ENCODE measurements at places on chromosomes 4 and X. TPM values are rescaled to one million over a fixed set of nuclear protein-coding genes. Genes with fewer than 3 reads are reported as not detected.

DNA sequence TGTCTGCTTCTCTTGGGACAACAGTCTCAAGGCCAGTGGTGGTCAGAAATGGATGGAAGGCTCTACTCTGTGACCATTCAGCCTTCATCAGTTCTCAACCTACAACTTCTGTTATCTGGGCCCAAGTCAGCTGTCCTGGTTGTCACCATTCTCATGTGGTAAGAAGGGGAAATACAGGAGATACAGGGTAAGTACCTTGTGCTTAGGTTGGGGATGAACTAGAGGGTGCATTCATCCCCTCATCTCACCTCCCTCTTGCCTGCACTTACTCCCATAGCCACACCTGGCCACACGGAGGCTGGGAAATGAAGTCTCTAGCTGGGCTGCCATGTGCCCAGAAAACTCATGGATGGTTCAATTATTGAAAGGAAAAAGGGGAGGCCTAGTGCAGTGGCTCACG, 44.9 kb downstream of the FAM184B start:
- no peak for DNase-seq

- DNase-seq = no peak
These were observed 498 bp downstream of the MAGEA10 start for GRCh38 chrX:152137771-152138387.

STATH gene
- not detected for total RNA-seq

- peak; percentile 23 for DNase-seq
These were observed 85.7 kb upstream of the MTM1 start for GRCh38 chrX:150482537-150483206.

DNA sequence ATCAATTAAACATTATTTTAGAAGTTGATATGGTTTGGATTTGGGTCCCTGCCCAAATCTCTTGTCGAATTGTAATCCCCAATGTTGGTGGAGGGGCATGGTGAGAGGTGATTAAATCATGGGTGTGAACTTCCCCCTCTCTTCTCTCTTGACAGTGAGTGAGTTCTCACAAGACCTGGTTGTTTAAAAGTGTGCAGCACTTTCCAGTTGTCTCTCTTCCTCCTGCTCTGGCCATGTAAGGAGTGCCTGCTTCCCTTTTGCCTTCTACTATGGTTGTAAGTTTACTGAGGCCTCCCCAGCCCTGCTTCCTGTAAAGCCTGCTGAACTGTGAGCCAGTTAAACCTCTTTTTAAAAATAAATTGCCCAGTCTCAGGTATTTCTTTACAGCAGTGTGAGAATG, 141.4 kb downstream of the GALNTL6 start:
- DNase-seq = no peak

DMD gene
- 8.9 TPM for total RNA-seq

DNA sequence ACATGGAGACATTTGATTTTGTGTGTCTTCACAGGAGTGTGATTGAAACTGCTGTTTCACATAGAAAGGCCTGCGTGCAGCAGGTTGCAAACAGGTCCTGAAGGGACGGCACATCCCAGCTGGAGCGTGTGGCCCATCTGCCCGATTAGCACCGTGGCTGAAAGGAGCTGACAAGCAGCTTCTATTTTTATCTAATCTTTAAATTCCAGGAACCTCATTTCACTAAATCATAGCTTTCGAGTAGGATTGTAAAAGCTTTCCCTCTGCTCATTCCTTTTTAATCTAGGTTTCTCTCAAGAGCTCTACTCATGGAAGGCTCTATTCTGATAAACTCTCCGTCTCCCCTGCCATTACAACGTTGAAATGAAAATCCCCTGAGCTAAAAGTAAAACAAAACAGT, 106.8 kb downstream of the FSTL5 start:
- no peak for DNase-seq

- no peak for DNase-seq
These were observed 34.2 kb downstream of the RAI2 start for GRCh38 chrX:17826609-17827496.

DNA sequence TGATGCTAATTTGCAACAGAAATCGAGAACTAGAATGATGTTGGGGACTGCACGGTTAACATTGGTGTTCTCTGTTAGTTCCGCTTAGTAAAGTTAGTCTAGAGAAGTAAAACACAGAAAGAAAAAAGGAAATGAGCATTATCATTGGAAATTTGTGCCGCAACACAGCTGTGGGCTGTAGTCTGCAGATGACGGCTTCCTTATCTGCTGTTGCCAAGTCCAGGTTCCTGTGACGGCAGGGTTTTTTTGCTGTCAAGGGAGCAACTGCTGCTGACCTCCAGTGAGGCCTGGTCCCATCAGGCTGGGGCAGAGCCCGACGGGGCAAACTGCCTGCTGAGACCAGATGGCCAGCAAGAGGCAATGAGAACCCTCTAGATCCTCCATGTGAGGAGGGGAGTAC, 38.9 kb upstream of the PHEX start:
- no peak for DNase-seq

DNA sequence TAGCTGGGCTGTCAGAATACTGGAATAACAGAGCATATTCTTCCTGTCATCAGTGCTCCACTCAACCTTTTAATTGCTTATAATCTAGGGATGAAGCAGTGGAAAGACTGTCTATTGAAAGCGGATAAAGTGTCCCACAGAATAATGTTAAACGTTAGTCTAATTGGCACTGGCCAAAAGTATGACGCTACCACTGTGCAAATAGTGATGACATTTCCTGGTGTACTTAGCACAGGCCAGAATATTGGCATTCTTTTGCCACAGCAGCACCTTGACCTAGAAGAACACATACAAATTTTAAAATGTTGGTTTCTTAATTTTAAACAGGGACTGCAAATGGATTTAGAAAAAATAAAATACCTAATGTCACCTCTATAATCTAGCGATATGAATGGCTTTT, 635.2 kb upstream of the SPANXN1 start:
- no peak for DNase-seq

- DNase-seq = no peak
These were observed 6.5 kb downstream of the SH3BP2 start for GRCh38 chr4:2799224-2799911.

DIPK2B gene
- not detected for total RNA-seq

LGI2 gene
- total RNA-seq = not detected

GRCh38 chrX:148069759-148070503, 88.8 kb downstream of the FMR1NB start:
- DNase-seq = no peak

TNIP3 gene
- 0.47 TPM for total RNA-seq

DNA sequence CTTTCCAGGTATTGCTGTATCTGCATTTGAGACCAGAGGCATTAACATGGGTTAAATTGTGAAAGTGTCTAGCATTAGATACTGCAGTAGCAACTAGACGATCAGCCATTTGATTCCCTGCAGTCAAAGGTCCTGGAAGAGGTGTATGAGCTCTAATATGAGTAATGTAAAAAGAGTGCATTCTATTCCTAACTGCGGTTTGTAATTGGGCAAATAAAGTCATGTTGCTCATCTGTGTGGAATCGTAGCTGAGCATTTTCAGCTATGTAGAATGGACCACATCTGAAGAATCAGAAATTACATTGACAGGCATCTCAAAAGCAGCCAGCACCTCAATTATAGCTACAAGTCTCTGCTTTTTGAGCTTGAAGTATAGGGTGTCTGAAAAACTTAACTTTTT, 157.6 kb downstream of the ZNF518B start:
- DNase-seq = no peak

TMEM31 gene
- not detected for total RNA-seq

NDST4 gene
- total RNA-seq = 0.05 TPM

- no peak for DNase-seq
These were observed 364.8 kb downstream of the PDGFC start for GRCh38 chr4:156606554-156607477.

DNA sequence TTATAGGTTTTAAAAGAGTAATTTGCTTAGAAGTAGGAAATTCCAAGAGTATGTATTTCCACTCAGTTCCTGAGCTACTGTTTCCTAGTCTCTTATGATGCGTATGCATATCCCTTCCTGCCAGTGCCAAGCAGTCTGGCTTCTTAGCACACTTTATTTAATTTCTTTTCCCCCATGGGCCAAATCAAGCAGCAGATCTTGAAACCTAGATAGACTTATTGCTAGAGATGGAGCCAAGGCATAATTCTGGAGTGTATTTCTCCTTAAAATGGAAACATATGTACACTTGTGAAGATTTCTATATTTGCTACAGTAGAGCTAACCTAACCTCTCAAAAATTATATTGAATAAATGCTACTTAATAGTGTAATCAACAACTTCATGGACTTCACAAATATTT, 2337.6 kb downstream of the PCDH7 start:
- DNase-seq = no peak

DNA sequence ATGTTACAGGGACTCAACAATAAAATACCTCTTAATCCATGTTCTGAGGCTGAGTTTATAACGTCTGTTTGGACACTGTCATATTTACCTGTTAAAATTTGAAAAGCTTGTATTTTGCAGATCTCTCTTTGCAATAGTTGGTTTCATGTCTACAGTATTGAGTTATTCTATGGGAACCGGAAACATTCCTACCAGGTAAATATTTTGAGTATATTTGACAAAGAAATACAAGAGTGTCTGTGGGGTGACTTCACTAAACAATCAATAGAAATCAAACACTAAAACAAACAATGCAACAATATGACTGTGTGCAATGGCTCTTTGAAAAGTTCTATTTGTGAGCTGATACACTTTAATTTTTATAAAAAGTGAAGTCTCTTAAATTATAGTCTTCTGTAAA, 47.7 kb upstream of the CXCL8 start:
- DNase-seq = no peak

DNA sequence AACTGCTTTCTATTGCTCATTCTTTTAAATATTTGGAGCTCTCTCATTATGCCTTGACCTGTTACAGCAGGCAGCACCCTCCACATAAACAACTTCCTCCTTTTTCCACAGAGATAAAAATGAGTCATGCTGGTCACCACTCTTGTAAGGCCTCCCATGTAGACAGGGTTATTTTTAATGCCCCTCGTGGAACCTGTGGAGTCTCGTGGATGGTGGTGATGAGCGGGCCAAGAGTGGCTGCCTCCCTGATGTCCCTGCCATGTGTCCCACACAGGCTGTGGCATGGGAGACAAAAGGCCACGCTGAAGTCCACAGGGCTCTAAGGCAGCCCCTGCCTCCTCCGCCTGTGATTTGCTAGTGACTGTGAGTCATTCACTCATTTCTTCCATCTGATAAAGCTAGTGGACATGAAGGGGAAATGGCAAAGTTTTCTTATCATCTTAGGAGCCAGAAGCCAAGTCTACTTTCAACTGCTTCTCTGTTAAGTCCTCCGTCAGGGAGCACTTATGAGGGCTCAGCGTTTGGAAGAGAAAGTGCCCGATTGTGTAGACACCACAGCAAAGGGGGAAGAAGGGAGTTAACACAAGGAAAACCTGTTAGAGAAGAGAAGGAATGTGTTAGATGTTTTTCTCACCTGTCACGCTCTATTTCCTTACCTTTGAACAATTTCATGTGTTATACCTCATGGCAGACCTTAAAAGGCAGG, 121.6 kb upstream of the FAT1 start:
- peak; percentile 98 for DNase-seq

GRCh38 chrX:2875798-2876399, 47.2 kb downstream of the GYG2 start:
- DNase-seq = no peak

DNA sequence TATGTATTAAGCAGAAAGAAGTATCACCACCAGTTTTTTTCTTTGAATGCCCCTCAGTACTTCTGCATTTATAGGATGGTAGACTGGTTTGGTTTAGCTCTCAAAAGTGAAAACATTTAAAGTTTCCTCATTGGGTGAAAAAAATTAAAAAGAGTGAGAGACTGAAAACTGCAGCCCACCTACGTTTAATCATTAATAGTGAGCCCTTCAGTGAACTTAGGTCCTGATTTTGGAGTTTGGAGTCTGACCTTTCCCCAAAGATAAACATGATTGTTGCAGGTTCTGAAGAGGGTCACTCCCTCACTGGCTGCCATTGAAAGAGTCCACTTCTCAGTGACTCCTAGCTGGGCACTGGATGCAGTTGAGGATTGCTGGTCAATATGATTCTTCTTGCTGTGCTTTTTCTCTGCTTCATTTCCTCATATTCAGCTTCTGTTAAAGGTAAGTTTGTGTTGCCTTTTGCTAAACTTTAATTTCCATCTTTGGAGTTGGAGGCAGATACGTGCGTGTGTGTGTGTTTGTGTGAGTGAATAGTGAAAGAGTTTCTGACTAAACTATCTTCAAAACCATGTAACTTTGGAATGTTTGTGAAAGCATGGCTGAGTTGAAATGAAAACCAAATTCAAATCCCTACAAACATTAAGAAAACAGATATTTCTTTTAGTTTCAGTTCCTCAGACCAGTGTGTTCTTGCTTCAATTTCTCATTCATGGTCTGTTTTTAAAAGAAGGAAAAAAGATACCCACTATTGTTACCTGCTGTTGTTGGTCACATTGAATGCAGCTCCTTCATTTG, at the start of gene MTTP:
Gene MTTP (plus strand): TSS at position 295 of the 795 bp plus-strand sequence. CDS start 86 bp downstream, at position 381.
- no peak for DNase-seq

- DNase-seq = no peak
These were observed 110.9 kb upstream of the BMP2K start for GRCh38 chr4:78665216-78665770.

- no peak for DNase-seq
These were observed 210.6 kb downstream of the CLCN4 start for GRCh38 chrX:10367406-10367805.

DNA sequence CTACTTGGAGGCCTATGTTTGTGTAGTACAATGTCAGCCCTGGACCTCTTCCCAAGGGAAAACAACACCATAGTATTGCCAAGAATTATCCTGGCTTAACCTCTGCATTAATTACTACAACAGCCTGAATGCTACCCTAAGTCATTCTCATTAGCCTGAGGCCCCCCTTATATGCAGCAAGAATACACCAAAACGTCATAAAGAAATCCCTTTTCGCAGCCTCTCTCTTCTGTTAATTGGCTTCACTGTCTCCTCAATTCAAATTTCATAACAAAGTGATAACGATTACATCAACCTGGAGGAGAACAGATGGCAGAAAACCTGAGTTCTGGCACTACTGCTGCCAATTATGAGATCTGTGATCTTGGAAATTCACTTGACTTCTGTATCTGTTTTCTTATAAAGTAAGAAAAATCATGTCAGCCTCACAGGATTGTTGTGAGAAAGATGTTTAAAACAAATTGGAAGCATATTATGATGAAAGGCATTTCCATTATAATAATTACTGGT, 1663.1 kb downstream of the STIM2 start:
- DNase-seq = no peak

VCX gene
- not detected for total RNA-seq

DNA sequence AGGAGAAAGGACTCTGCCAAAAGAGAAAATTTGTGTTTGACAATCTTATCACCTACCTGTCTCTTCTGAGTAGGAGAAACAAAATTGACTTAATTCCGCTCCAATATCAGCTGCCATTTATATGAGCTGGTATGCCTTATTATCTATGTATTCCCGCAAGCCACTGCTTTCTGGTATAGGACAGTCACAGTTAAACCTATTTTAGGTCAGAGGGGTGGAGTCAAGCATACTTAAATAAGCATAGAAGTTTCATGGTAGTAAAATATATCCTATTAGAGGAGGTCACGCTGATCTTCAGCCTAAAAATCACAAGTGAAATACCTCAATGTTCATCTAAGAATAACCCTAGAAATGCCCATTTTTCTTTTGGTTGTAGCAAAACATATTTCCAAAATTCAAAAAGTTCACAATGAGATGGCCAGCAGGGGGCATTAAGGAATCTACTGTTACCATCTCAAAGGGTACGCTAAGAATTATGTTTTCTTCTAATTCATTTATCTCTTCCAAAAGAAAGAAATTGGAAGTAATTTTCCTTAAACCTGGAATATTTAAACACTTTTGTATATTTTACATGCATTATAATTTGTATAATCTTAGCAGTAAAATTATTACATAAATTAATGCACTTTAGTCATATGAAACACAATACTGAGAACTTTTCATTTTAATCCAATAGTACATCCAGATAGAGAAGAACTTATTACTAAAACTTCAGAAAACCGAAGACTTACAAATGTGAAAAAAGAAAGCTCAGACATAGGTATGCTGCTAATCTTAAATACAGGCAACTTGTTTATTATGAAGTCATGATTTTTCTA, 10.5 kb downstream of the PPAT start:
- no peak for DNase-seq
